A549 treated with GW870086 at 1 μM for 4 hours (cell line): ENCODE measurements at places on chromosomes 11 and 22. TPM values are rescaled to one million over a fixed set of nuclear protein-coding genes. Genes with fewer than 3 reads are reported as not detected.

SERPING1 gene
- total RNA-seq: 0.34 to 1.2 TPM (median 0.87 TPM) in 5 replicates

DNAJB13 gene
- total RNA-seq: 0.27 to 1.3 TPM (median 0.57 TPM) in 5 replicates

CCDC157 gene
- total RNA-seq: 2.1 to 3.1 TPM (median 2.6 TPM) in 5 replicates

TOM1 gene
- 10.3 to 13.2 TPM (median 11.7 TPM) in 5 replicates for total RNA-seq

DDIAS gene
- total RNA-seq: 13.3 to 17.4 TPM (median 16.5 TPM) in 5 replicates

MS4A6E gene
- not detected in 5 replicates for total RNA-seq

INPPL1 gene
- 53.6 to 75.5 TPM (median 72.6 TPM) in 5 replicates for total RNA-seq

CLMP gene
- total RNA-seq: 16.6 to 22.6 TPM (median 19.7 TPM) in 5 replicates

TRPM5 gene
- total RNA-seq: not detected in 5 replicates

ARFIP2 gene
- total RNA-seq: 55.1 to 58.2 TPM (median 57.8 TPM) in 5 replicates

TTC17 gene
- total RNA-seq: 27.2 to 31.3 TPM (median 28.3 TPM) in 5 replicates

ST14 gene
- total RNA-seq: 0.09 to 0.30 TPM (median 0.14 TPM) in 5 replicates

CTSD gene
- total RNA-seq: 357 to 564 TPM (median 482 TPM) in 5 replicates

MS4A6A gene
- not detected in 5 replicates for total RNA-seq

RAPSN gene
- total RNA-seq: 0.07 to 0.10 TPM in 2 of 5 replicates, not detected in the others

SYTL2 gene
- 7.6 to 16.6 TPM (median 9.1 TPM) in 5 replicates for total RNA-seq

SCT gene
- total RNA-seq: not detected in 5 replicates

TSSK2 gene
- total RNA-seq: not detected in 5 replicates

YAP1 gene
- total RNA-seq: 57.0 to 71.4 TPM (median 65.6 TPM) in 5 replicates

VPREB1 gene
- total RNA-seq: not detected in 5 replicates

MMP12 gene
- 0.07 to 0.09 TPM in 2 of 5 replicates, not detected in the others for total RNA-seq

CDCA5 gene
- total RNA-seq: 56.3 to 73.2 TPM (median 69.6 TPM) in 5 replicates

KRTAP5-2 gene
- not detected in 5 replicates for total RNA-seq

TRIM66 gene
- total RNA-seq: 1.5 to 2.7 TPM (median 1.6 TPM) in 5 replicates

SLC35C1 gene
- total RNA-seq: 28.2 to 34.1 TPM (median 32.0 TPM) in 5 replicates

TBX10 gene
- not detected in 5 replicates for total RNA-seq

MUC6 gene
- total RNA-seq: 0.01 TPM in 1 of 5 replicates, not detected in the others

NOX4 gene
- not detected in 5 replicates for total RNA-seq

GRAMD1B gene
- 27.8 to 40.2 TPM (median 37.0 TPM) in 5 replicates for total RNA-seq

ANO1 gene
- 2.7 to 3.2 TPM (median 2.9 TPM) in 5 replicates for total RNA-seq

BTBD10 gene
- total RNA-seq: 39.2 to 49.4 TPM (median 43.1 TPM) in 5 replicates

FAM76B gene
- total RNA-seq: 7.3 to 9.4 TPM (median 8.0 TPM) in 5 replicates

SEC14L6 gene
- not detected in 5 replicates for total RNA-seq

CCDC116 gene
- 0.09 TPM in 1 of 5 replicates, not detected in the others for total RNA-seq

RASD2 gene
- total RNA-seq: 0.80 to 1.1 TPM (median 0.95 TPM) in 5 replicates

DGCR6L gene
- 29.8 to 44.3 TPM (median 42.0 TPM) in 5 replicates for total RNA-seq

MYRF gene
- 15.9 to 22.9 TPM (median 20.8 TPM) in 5 replicates for total RNA-seq

PRRG4 gene
- total RNA-seq: 1.5 to 2.4 TPM (median 2.0 TPM) in 5 replicates

DENND5A gene
- 35.9 to 50.2 TPM (median 42.6 TPM) in 5 replicates for total RNA-seq

CCDC87 gene
- 0.21 to 0.68 TPM (median 0.53 TPM) in 5 replicates for total RNA-seq

TH gene
- not detected in 5 replicates for total RNA-seq

MS4A3 gene
- not detected in 5 replicates for total RNA-seq

NRIP3 gene
- 0.63 to 1.1 TPM (median 0.92 TPM) in 5 replicates for total RNA-seq
